ENCODE measurements at places on chromosomes 5 and 9.

DNA sequence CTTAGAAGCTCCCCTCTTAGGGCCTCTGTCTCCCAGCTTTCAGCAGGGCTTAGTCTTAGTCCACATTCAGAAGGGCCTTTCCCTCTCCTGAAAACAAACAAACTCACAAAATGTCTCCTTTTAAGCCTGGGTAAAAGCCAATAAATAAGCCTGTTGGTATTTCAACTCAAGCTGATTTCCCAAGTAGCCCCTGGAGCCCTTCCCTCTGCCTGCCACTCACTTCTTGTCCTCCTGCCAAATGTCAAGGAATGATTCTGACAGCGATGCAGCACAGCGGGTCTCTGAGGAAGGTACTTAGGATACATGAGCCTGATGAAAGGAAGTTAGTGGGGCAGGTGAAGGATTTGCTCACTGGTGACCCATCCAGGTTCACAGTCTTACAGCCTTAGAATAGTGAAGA is 210.5 kb downstream of the PJA2 start:
- DNase-seq: no peak

GRCh38 chr9:126000731-126001580 is 253.8 kb downstream of the PBX3 start:
- DNase-seq: no peak

GRCh38 chr9:100014846-100015245 is 84.0 kb downstream of the ERP44 start:
- peak; percentile 52 for DNase-seq

DNA sequence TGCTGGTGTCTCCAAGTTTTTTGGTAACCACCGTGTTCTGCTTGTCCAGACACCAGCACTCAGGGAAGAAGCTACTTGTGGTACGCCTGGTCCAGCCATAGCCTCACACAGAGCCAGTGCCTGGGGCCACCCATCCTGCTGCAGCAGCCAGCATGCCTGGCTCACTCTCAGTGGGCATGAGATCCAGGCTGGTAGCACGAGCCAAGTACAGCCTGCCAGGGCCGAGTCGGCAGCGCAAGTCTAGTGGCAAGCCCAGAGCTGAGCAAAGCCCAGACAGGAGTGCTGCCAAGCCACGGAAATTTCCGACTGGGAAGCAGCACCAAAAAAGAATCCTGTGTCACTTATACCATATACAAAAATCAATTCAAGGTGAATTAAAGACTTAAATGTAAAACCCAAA is 36.3 kb upstream of the FBXL17 start:
- DNase-seq: no peak

DNA sequence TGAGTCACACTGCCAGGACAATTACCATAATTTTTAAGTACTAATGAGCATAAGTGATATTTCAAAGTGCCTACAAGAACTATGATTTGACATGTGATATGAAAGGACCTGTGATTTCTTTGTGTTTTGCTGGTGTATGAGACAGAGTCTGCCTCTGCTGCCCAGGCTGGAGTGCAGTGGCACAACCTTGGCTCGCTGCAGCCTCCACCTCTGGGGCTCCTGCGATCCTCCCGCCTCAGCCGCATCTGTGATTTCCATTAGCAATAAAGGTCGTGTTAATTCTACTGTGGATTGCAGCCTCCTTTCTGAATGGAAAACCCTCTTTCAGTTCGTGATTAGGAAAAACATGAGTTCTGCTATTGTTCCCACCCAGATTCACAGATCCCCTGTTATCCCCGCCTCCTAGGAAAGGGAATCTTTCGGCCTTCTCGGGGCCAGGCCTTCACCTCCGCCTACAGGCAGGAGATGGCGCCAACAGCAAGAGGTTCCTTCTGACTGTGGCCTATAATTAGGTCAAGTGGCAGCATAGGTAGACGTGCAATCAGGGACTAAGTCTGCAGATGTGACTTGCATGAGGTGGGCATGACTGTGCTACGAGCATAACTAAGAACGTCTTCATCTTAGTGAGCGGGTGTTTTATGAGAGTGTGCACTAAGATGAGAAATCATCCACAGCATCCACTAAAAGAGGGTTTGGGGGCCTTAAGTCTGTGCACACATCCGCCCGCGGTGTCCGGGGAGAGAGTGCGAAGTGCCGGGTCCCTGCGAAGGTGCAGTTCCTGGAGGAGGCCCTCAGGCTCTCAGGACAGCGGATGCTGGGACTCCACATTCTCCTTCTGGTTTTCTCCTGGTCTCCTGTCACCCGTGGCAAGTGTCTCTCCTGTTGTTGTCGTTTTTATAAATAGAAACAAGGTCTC is 23.1 kb downstream of the TRIM7 start:
- no peak for DNase-seq

GRCh38 chr9:1207686-1208085 is 157.5 kb downstream of the DMRT2 start:
- DNase-seq: no peak

DNA sequence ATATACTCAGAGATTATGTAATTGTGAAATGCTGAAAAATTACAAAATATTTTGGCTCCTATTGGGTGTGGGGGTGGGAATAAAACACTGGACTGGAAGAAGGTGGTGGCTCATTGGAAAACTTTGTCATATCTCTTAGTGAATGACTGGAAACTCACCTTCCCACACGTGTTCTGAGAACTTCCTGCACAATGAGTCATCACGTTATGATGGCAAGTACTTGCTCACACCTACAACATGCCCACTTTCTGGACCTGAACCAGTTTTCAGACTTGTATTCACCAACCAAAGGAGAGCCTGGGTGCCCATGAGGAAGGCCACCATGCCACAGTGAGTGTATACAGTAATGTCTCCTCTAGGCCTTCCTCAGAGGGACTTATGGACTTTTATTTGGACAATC is 294.8 kb downstream of the ASTN2 start:
- no peak for DNase-seq

DNA sequence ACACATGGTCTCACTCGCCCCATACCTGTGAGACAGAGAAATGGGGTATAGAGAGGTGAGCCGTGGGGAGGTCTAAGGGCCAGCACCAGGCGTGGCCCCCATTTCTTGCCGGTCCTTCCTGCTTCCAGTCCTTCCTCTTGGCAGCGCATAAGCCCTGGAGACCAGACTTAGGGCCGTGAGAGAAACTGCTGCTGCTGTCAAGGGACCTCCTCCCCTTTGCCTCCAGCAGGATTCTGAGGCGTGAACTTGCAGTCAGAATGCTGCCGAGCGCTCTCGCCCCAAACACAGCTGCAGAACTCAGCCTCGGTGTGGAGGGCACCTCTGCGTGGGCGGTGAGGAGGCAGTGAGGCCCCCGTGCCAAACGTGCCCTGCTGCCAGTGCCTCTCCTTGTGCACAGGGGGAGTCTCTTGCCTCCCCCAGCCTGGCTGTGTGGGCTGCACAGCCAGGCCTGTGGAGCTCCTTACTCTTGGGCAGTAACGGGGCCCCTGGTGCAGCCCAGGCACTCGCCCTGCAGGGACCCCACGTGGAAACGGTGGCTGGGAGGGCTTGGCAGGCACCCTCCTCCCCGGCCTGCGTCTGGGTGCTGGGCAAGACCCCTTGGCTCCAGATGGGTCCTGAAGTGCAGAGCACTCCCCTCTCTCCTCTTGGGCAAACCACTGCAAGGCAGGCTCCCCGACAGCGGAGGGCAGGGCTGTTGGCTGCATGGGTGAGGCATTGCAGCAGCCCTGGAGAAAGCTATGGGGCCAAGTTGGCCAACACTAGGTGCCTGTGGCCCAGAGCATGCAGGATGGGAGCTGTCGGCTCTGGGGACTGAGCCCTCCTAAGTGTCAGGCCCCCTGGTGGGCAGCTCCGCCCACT is 85.4 kb downstream of the RXRA start:
- no peak for DNase-seq

DNA sequence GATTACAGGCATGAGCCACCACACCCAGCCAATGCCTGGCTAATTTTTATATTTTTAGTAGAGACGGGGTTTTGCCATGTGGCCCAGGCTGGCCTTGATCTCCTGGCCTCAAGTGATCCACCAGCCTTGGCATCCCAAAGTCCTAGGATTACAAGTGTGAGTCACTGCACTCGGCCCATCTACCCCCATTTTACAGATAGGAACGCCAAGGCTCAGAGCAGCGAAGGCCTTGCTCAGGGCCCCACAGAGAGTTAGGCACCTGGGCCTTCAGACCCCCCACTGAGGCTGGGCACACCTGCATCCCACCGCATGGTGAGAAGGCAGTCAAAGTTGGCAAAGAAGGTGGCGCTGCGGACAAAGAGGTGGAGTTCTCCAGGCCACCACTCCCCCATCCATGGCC is 143.1 kb downstream of the GAPVD1 start:
- no peak for DNase-seq

GRCh38 chr5:74130155-74130897 is 504.3 kb downstream of the ARHGEF28 start:
- DNase-seq: no peak

- no peak for DNase-seq
Observed at GRCh38 chr5:90590-91547, 1.1 kb upstream of the PLEKHG4B start.

- no peak for DNase-seq
Observed at GRCh38 chr5:32712481-32713360, 1.6 kb downstream of the NPR3 start.

DNA sequence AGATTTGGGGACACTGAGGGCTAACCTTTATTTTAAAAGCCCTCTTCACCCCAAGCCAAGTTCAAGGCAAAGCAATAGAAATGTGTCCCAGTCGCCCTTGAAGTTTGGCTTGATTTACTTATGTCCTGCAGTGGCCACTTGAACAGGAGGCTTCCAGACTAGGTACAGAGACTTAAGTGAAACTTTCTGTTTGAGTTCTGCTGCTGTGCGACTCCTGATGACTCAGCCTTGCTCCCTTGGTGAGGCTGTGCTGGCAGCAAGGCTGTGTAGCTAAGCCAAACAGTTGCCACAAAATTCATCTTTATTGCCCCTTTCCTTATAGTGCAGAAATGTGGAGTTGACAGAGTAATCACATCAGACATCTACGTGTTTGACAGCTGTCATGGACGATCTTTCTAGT is 68.8 kb upstream of the NTRK2 start:
- DNase-seq: no peak

DNA sequence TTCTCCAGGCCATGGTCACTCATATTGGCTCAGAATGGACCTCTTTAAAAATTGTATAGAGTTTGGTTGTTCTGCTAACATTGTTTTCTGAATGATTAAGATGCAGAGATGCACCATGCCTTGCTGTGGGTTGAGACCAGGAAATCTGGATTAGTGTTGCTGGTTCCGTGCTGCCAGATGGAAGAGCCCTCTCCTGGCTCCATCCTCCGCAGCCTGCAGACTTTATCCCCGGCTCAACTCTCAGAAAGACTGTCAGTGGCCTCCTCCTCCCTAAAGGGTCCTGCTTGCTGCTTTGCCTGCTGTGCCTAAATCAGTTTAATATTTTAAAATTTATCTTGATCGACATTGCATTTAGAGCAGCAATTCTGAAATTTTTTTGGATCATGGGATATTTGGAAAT is 196.7 kb downstream of the TENT4A start:
- DNase-seq: peak; percentile 85

DNA sequence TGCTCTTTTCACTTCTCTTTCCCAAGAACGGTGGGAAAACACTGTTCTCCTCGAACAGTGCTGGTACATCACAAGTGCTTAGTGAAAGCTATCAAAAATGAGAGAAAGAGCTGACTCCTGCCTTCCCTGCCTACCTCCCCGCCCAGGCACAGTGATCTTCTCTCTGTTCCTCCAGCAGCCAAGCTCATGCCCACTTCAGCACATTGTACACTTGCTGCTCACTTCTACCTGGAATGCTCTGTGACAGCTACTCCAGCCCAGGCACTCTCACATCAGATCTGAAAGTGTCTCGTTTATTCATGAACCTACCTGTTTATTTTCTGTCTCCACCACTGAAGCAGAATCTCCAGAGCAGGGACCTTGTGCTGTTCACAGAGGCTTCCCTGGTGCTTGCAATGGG is 1.8 kb downstream of the SLC35D2 start:
- no peak for DNase-seq
